Endothelial cell of umbilical vein (primary cell): ENCODE measurements at places on chromosomes 2 and 18.
A peak's percentile ranks its signal among the peaks of the same experiment; 100 is the strongest.

DNA sequence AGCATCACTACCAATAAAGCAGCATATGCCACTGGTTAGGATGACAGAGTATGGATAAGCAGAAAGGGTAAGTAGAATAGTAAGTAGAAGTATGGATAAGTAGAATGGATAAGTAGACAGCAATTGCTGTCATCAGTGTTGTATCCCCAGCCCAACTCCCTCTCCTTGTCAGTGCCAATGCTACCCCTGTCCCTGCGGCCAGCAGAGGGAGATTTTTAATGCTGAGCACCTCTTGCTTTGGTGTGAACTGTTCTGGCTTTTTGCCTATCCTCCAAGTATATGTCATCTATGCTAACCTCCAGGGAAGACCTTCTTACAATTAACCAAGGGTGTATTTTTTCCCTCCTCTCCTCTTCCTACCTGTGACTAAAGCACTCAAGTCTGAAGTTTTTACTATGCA, 136.7 kb upstream of the SPHKAP start:
- no peak for DNase-seq

DNA sequence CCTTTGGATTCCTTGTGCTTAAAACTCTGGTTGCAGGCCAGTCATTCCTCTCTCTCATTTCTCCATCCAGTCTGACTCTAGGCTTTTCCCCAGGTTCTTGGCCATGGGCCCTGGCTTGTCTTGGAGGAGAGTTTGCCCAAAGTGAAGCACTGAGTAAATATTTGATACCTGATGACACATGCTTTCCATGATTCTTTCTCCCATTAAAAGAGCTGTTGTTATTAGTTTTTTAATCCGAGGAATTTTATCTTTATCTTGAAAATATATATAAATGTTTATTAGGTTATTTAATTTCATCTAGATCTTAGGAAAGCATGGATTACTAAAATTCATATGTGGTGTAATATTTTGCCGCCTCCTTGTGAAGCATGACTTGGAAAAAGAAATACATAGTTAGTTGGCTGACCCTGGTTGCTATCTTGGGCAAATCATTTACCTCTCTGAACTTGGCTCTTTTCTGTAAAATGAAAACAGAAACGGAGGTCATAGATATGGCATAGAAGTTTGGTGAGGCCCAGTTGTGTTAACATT, 650.1 kb downstream of the SLC4A3 start:
- no peak for DNase-seq

GRCh38 chr2:152134488-152135280, 35.8 kb upstream of the CACNB4 start:
- DNase-seq = peak; percentile 13

DNA sequence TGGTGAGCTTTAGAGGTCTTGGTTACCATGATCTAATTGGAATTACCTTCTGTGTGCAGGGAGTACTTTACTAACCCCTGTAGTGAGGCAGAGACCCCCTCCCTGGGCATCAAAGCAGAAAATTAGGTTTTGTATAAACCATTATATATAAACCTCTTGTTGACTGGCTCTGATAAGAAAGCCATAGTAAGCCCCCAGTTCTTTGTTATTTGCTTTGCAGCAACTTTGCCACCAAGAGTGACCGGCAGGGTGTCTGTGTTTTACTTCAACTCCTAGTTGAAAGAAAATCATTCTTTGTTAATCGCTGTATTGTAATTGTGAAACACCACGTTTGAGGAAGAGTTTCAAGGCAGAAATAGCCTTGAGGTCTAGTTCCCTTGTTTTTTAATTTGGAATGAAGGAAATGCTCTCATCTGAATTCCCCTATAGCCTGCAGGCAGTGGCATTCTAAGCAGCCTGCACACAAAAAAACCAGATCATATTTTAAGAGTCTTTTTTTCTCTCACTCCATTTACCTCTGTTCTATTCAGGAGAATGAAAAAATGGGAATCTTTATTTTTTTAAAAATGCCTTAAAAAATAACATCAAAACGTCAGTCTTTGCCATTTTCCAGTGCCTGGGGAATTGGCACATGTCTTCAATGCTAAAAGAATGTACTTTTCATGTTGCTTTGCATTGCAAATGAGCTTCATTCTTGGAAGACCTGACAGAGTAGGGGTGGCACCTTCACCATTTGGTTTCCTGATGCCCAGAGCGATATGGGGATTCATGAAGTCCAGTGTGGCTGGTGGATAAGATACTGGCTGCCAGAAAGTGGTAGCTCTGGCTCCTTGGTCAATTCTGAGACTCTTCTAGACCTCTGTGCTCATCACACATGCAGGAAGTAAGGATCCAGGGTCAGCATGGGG, 338.1 kb downstream of the SLC4A3 start:
- no peak for DNase-seq

DNA sequence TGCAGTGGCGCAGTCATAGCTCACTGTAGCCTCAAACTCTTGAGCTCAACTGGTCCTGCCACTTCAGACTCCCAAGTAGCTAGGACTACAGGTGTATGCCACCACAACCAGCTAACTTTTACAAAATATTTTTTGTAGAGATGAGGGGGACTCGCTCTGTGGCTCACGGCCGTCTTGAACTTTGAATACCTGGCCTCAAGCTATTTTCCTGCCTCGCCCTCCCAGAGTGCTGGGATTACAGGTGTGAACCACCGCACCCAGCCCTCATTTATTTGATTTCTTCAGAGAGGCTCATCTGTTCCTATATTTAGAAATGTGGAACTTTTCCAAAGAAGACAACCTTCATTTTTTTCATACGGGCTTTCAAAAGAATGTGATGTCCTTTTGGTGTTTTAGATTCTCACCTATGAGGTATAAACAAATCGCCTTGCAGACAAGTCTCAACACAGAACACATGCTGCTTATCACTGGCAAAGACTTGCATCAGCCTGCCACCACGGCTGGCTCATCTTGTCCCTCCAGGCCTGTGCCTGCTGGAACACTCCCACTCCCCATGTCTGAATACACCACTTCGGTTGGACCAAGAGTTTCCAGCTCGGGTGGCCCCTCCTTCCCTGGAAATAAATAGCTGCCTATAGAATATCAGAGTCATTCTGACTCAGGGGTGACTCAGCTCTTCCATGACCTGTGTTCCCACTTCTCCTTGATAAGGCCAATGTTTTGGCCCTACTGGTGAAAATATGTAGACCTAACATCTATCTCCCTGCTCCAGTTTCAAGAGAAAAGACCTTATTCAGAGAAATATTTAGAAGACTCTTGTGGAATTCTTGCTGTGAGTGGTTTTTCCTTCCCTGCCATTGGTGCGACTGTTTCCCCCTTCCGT, 202.6 kb downstream of the TGIF1 start:
- DNase-seq = peak; percentile 97

DNA sequence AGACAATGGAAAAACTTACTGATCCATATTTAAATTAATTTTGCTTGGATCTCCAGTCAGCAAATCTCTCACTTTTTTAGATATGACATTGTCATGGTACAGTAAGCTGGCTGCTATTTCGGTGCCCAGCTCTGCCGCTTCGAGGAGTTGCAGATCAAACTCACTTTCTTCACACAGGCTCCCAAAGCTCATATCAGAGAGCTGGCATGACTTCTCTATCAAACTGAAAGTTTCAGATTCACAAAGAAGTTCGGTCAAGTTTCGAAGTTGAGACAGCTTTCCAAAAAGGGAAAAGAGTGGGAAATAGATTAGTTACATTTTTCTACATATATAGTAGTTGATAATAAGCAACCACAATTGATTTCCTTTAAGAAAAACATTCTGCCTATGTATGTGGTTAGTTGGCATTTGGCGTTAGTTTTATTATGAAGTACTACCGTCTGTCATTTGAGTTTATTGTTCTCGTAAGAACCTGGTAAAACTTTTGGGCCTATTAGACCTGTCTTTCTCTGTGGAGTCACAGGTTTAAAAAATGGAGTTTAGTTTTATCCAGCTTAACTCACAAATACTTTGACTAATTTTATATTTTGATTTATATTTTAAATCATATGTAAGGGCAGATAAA, 118.8 kb downstream of the ABCA12 start:
- no peak for DNase-seq

DNA sequence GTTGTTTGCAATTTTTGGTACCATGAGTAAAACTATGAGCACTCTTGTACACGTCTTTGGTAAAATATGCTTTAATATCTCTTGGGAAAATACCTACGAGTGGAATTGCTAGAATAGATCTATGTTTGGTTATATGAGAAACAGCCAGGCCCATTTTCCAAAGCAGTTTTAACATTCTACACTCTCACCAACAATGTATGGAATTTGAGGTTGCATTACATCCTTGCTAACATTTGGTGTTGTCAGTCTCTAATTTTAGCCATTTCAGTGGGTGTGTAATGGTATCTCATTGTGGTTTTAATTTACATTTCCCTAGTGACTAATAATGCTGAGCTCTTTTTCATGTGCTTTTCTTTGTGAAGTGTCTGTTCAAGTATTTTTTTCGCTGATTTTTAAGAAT, 118.9 kb upstream of the TCF4 start:
- DNase-seq = no peak

DNA sequence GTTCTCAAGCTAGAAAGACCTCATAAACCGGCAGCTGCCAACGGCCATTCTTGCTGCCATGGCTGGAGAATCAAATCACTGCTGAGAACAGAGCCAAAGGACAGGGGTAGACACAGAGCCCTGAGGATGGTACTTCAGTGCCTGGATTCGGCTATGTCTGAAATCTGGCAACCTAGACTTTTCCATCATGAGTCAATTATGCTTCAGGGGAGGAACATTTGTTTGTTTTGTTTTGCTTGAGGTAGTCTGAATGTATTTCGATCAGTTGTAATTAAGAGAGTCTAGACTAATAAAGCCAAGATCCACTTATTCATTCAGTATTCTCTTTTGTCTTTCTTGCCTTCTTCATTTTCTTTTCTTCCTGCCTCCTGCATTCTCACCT, 122.8 kb upstream of the SH3BP4 start:
- no peak for DNase-seq

DNA sequence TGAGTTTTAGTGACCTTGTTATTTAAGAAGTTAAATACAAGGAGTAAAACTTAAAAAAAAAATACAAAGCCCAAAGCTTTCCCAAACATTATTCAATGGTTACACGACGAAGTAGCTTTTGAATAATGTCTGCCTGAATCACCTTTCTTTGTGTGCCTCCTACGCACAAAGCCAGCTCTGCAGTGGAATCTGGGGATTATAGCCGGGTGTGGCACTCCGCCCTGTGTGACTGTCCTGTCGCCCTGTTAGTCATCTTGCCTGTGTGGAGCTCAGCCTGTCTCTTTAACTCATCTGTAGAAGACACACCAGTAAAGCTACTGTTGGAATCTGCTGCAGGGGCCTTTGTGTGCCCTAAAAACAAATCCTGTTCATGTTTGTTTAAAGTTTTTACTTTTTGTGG, 79.4 kb upstream of the TCF7L1 start:
- DNase-seq = no peak

- no peak for DNase-seq
These were observed 39.9 kb downstream of the RPL37A start for GRCh38 chr2:216538538-216538937.

- no peak for DNase-seq
These were observed 266.1 kb downstream of the SLC4A3 start for GRCh38 chr2:219893541-219893940.

DNA sequence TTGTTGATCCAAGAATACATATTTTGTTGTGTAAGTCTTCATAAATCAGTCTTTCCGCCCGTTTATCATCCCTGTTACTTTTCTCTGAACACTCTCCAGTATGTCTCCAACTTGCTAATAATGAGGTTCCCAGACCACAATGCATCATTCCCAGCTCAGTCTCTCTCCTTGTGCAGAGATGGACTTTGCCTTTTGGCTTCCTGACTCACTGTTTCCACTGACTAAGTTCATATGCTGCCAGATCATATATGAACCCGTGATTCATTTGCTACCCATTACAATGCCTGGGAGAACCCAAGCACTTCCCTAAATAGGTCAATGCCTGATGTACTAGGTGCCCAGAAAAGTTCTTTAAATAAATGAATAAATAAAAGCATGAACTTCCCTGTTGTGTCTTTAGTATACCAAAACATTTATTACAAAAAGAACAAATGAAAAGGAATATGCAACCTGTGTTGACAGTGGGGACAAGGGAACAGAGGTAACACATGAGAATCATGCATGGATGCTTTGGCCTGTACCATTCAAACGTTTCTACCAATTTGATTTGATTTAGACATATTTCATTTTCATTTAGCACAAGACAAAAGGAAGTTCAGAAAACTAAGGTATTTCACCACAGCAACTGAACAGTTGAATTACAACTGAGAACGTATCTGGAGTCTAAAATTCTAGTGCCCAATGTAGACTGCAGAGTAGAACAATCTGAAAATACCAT, 215.4 kb upstream of the HNRNPA3 start:
- DNase-seq = peak; percentile 73

GRCh38 chr2:173010233-173010632, 65.4 kb upstream of the MAP3K20 start:
- no peak for DNase-seq

GRCh38 chr2:40242315-40242714, 209.6 kb downstream of the SLC8A1 start:
- no peak for DNase-seq

- no peak for DNase-seq
These were observed 23.5 kb upstream of the PPP1R1C start for GRCh38 chr2:181962142-181962541.

DNA sequence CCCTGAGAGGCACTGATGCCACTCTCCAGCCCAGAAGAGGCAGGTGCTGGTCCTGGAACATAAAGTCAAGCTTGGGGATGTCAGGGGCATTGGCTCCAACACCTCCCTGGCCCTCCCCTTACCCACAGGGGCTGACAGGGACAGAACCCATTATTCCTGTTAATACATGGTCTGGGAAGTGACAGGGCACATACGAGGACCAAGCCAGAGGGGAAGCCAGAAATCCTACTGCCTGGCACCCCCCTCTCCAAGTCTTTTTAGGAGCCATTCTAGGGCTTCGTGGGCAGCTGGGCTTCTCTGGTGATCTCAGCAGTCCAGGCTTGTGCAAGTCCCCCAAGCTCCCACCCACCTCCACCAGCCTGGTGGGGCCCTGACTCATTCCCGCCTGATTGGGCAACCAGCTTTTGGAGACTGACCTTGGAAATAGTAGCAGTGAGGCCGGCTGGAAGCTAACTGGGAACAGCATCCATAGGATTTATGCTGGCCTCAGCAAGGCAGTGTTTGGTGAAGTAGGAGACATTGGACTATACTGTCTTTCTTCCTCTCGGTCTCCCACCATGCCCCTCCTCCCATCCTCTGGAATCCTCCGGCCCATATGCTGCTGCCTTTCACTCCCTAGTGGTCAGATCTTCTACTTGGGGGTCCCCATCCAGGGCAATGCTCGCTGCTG, 86.4 kb upstream of the HK2 start:
- DNase-seq = no peak

- no peak for DNase-seq
These were observed 42.3 kb downstream of the TTC21B start for GRCh38 chr2:165911231-165911630.

DNA sequence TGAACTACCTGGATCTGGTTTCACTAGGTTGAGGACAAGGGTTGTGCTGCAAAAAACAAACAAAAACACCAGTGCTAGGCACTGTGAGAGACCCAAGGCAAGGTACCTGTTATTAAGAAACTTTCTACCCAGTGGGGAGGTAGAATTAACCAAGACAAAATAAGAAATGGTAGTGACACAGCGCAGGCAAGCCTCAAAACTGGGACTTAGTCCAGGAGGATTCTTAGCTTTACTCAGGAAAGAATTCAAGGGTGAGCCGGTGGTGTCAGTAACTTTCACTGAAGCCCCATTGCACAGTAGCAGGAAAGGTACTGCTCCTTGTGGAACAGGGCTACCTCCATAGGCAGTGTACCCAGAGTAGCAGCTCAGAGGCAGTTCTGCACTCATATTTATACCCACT, 131.6 kb downstream of the SCG2 start:
- DNase-seq = no peak

GRCh38 chr2:71746946-71747501, 293.7 kb downstream of the DYSF start:
- peak; percentile 82 for DNase-seq
